ENCODE measurements at places on chromosomes 12 and 14.

GRCh38 chr14:91241863-91242262 is 2.6 kb downstream of the GPR68 start:
- no peak for DNase-seq

DNA sequence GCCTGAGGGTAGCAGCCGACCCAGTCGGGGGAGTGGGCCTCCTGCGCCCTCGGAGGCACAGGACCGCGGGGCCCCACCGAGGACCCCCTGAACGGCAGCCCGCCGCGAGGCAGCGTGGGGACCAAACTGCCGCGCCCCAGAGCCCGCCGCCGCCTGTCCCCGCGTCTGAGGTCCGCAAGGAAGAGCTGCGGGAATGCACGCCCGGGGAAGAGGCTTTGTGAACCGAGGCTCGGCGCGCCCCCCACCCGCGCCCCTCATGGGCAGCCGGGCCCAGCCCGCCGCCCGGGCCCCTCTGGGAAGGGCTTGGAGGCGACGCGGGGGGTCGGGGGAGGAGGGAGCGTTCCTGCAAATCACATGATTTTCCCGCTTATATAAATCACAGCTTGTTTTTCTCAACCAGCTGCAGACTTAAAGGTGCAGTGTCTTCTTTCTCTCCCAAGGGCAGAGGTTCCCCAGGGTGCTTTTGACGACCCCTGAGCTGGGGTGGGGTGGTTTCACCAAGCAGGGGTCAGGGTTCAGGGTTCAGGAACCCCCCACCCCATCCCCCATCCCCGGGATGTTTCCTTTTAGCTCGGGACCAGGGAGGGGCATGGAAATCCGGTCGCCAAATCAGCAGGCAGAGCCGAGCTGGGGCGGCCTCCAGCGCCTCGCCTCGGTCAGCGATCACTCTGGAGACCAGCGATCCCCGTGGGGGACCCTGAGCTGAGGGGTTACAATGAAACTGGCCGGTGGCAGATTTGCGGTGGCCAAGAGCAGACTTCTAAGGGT is 44.7 kb upstream of the ATP23 start:
- DNase-seq: no peak

DNA sequence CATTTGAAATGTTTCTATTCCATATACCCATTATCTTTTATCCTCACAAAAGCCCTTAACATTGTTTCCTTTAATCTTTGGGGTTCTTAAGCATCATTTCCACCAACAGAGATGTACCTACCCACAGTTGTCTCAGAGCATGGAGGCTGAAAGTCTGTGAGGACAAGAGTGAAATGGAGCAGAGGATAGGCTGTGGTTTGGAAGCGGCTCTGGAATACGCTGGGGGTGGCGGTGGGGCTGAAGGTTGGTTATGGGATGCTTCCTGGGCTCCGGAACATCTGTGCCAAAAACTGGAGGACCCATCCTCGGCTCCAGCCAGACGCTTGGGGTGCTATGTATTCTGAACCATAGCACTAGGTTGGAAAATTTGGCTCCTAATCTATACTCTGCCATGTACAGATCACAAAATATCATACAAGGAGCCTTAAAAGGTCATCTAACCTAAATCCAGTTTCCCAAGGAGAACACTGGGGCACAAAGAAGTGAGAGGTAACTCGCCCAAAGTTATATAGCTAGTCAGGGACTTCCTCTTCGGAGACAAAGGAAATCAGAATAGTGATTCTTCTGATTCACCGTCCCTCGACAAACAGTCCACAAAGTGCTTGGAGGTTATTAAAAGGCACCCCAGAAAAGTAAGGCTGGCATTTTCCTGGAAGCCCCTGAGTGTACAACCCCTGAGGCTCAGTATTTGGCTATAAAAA is 2.5 kb downstream of the PPP1R3E start:
- no peak for DNase-seq

GRCh38 chr12:124577986-124578385 is 10.6 kb upstream of the NCOR2 start:
- DNase-seq: no peak

DNA sequence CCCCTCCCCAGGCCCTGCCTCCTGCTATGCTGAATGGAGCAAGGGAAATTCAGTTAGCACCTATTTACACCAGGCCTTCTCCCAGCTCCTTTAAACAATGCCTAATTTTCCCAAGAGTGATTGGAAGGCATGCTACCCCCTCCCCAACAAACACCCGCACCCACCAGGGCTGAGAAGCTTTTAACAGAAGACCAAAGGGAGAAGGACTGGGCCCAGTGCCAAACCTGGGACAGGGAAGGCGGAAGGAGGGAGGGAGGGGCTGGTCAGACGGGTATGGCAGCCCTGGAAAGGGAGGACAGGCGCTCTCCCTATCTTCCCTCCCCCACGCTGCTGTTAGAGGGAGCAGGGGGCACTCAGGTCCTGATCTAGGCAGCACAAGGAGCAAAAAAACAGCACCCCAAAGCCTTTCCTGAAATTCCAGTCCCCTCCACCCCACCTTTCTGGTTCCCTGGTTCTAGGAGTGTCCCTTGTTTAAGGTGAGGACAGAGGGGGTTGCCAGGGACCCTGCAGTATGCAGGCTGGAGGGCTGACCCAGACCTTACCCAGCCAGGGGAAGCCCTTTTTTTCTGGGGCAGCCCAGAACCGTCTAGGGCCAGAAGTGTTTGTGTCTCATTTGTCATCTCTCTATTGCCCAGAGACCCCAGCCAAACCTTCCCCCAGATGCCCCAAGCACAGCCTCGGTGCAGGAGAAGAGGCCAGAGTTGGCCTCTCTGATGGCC is 2.4 kb upstream of the KRT8 start:
- DNase-seq: no peak

DNA sequence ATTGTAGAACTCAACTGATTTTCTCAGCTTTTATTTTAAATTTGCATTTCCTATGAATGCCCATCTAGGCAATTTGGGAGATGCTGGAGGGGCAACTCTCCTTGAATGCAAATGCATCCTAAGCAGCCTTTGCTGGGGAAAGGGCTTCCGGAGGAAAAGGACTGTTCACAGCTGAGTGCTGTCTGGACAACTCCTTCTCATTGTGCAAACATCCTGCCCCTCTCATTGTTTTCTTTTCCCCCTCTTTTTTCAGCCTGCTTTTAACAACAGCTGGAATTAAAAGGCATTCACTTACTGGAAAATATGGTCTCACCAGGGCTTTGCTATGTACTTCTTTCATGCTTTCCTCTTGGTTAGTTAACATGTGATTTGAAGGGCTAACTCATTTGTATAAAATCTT is 397.8 kb downstream of the FUT8 start:
- DNase-seq: no peak

DNA sequence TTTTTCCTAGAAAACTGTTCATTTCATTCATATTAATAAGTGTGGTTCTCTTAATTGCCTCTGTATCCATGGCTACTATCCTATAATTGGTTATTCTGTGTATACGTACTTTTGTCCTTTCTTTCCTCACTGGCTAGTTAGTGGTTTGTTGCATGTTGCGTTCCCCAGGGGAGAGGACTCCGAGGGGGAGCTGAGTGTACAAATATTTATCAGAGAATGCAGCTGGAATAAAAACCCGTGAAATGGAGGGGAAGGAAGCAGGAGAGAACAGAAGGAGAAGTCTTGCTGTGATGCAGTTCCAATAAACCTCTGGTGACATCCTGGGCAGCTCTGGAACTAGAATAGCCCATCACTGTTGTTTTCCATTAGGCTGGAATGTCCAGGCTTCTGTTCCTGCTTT is 117.1 kb upstream of the RGS6 start:
- DNase-seq: no peak

DNA sequence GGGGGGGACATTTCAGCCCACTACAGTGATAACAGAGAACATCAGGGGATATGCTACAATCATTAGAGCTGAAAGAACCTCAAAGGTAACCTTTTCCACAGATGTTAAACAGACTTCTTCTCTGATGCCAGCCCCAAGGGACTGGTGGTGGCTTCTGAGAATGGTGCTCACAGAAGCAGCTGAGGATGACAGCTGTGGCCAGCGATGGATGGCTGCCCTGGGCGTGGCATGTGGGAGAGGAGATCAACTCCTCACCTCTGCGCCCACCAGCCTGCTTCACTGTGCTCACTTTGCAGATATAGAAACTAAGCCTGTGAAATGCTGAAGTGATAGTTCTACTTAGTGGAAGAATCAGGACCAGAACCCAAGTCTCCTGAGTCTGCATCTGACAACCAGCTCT is 33.0 kb downstream of the FOXN3 start:
- DNase-seq: no peak

Data from activated CD4-positive, CD25-positive, alpha-beta regulatory T cell (primary cell).